ENCODE measurements at places on chromosomes 5 and 9.

DNA sequence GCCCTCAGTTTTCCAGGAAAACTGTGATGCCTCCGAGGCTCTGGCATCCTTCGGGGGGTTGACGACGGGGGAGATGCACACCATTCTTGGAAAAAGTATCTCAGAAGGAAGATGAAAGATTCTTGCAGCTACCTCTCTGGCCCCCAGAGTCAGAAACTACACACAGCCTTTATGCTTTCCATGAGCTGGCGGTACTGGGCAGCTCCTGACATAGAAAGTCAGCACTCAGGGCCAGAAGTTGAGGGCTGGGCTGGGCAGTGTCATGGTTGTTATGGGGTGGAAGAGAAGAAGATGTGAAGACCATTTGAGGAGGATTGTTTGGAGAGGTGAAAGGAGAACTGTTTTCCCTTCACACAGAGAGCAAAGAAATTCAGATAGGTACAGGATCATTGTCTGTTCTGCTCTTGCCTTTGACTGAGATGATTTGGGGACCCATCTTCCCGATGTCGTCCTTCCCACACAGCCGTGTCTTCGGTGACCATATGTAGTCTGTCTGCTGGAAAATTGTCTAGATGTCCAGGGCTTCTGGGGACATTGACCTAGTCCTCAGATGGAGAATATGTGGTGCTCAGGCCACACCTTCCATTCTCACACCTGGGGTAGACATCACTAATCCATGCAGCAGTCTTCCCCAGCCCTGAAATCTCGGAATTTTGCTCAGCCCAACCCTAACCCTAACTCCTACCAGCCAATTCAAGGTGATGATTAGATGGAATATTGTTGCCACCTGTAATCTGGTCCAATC lies 237.1 kb downstream of the CACNA1B start:
- no peak for DNase-seq

GRCh38 chr5:111453295-111453694 lies 59.0 kb downstream of the STARD4 start:
- no peak for DNase-seq

DNA sequence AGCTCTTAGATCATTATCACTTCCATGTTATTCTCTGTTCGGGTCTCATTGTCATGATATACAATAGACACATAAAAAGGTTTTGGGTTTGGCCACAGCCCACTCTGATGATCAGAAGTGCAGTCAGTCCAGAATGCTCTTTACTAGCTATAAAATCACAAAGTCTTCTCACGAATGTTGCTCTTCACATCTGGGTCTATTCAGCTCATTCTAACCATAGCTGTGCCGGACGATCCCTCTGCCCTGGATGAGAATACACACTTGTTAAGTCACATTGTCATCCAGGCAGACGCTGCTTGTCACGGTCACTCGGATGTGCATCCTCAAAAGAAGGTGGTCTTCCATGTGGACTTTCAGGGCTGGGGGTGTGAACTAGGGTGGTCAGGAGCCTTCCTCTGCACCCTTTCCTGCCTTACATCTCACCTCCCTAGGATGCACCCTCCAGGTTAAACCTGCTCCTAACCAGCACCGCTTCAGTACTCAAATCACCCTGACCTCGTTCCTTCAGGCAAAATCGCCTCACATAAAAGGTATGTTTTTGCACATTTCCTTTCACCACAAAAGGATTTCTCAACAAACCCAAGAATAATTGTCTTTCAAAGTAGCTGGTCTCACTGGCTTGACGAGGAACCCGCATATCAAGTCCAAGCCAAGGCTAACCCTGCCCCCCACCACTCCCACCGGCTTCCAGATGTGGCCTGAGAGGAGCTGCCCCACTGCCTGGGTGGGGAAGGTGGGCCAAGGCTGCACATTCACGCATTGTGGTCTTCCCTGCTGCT lies 21.9 kb downstream of the ANKH start:
- no peak for DNase-seq

DNA sequence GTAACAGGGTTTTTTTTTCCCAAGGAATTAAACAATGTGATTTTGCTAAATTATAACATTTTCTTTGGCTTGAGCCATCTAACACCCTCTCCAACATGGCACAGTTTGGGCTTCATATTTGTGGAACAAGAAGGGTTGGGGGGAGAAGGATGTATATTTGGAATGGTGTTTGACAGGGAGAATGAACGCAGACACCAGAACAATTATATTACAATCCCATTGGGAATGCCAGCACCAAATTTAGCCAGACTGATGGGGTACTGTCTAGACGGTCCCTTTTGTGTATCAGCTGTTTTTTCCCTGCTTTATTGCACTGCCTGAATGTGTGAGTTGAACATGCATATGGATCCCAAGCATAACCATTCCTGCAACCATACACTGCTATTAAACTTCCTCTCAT lies 130.9 kb upstream of the TMEM161B start:
- DNase-seq: no peak

DNA sequence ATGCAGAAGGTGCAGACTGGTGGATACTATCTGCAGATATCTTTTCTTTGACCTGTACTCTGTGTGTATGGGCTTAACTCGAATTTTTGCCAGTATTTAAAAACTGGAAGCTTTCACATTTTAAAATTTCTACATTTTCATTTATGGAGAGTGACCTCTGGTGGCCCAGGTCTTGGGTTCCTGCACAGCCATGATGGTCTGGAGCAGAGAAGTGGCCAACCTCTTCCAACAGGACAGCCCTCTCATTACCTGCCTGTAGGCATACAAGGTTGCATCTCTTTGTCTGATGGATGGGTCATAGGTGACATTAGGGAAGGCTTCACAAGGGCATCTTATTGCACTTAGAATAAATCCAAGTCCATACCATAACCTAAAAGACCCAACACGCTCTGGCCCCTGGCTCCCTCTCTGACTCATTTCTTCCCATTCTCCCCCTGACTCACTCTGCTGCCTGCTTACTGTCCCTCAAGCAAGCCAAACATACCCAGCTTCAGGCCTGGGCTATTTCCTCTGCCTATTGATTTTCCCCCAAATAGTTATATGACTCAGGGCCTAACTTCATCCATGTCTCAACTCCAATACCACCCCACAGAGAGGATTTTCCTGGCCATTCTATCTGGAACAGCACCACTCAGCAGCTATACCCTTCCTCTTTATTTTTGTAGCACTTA lies 113.3 kb upstream of the SLC1A3 start:
- DNase-seq: no peak

DNA sequence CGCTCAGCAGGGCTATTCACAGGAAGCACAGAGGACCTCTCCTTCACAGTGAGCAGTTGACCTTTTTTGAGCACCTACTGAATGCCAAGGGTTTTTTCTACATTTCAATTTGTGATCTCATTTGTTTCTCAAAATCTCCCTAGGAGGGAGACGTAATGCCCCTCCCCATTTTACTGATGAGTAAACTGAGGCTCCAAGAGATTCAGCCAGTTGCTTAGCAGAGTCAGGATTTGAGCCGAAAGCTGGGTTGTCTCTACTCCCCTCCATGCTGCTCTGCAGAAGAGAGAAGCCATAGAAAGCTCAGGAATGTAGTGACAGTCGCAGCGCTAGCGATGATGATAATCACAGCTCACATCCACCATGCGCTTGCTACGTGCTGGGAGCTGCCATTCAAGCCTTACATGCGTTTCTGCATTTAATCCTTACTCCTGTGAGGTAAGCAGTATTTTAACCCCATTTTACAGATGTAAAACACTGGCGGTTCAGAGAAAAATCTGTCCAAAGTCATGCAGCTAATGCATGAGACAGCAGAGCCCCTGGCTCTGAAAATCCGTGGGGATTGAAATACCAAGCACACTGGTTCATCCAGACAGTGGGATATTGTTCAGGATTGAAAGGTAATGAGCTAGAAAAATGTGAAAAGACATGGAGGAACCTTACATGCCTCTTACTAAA lies 33.8 kb downstream of the ERGIC1 start:
- DNase-seq: no peak

DNA sequence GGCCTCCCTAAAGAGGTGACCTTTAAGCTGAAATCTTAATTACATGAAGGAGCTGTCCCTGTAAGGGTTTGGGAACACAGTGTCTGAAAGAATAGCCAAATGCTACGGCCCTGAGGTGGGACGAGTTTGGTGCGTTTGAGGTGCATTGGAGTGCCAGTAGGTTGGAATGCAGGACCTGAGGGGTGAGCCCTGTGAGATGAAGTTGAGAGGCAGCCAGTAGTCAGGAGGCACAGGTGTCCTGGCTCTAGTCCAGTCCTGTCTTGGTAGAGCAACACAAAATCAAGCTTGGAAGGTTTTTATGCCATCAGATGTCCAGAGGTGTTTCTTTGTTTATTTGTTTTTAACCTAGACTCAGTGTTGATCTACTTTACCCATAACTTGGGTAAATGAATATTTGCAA lies 108.5 kb downstream of the ARHGAP26 start:
- DNase-seq: no peak

- DNase-seq: no peak
These were observed 148.8 kb downstream of the MEF2C start for GRCh38 chr5:88734191-88734640.

GRCh38 chr5:25707093-25707492 lies 1062.3 kb upstream of the CDH10 start:
- no peak for DNase-seq

Measured in SK-N-MC (cell line).